Keratinocyte (primary cell): ENCODE measurements at places on chromosomes 6 and 20.

DNA sequence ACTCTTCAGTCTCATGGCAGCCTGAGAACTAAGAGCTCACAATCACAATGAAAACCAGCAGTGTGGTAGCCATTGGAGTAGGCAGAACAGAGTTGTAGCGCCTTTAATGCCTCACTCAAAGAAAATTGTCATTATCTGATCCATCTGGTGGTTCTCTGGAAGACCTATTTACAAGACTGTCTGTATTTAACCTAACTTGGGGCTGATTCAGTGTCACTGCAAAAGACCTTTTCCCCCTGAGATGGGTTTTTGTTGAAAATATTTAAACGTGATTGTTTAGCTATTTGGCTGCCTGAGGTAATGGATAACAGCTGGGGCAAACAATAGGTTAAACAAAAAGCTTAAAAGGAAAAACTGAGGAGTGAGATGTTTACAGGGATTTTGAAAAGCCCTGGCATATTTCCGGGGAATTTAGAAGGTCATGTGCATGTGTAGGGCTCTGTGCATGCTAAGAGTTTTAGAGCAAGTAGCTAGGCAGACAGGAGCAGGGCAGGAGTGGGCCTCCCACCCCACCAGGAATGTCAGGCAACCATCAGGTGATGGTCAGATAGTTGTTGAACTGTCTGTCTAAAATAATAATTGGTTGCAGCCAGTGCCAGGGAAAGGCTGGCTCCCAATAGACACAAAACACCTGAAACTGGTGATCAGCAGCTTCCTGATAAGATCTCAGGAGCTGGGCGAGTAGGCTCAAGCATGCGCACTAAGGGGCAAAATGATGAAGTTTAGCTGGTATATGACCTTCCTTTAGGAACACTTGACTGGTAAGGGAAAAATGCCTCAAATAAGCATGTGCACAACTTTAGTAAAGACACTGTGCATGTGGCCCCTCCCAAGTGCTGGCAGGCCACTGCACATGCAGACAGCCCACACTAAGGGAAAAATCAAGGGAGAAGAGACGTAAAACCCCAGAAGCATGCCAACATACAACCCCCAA, 70.8 kb upstream of the AKIRIN2 start:
- no peak for DNase-seq

DNA sequence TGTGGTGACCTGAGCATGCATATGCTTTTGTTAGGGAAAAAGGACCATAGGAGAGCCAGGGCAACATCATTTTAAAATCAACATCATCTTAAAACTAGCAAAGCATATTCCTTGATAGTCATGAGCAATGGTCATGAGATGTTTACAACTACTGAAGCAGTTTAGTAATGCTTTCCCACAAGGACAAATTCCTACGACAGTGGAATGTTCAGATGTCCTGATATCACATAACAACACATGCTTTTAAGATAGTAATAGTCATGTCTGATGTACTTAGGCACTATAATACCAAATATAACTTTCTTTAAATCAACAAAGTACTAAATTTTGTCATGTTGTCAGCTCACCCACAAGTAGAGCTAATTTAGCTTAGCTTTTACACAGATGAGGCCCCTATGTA, 370.3 kb downstream of the HTR1B start:
- no peak for DNase-seq

- DNase-seq: peak; percentile 35
These were observed 60.2 kb upstream of the RALY start for GRCh38 chr20:33933469-33933909.

DNA sequence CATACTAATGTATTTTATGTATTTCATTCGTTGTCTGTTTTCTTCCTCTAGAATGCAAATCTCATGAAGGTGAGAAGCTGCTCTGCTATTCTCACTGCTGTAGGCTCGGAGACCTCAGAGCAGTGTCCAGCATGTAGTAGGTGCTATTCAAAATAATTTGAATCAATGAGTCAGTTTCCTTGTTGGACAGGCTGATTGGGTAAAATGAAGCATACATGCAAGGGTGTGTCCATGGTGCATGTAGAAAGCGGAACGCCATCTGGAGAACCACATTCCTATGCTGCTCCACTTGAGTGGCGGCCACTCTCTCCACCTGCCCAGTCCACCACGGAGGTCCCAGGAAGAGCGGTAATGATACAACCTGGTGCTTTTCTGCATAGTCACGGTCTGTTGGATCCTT, 412.1 kb downstream of the QKI start:
- DNase-seq: no peak

GRCh38 chr6:7629321-7629720, 39.3 kb downstream of the SNRNP48 start:
- DNase-seq: no peak

GRCh38 chr20:44644667-44645131, 6.8 kb downstream of the ADA start:
- no peak for DNase-seq

GRCh38 chr20:44618318-44618731, 33.2 kb downstream of the ADA start:
- DNase-seq: no peak

DNA sequence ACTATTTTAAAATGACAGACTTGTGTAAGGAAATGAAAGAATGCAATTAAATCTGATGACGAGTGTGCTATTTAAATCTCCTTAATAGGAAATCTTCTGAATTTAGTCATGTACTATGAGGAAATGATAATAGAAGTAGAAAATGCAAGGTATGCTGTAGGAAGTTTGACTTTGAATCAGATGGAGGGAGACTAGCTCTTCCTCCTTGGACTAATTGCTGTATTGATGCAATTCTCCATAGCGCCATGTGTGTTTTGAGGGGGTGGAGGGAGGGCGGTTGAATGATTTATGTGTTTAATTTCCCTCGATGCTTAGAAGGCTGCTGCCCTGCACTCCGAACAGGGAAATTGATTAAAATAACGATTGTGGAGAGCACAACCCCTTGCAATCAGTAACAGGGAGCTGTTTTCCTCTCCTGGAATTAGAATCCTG, 214.4 kb upstream of the PRND start:
- DNase-seq: no peak

DNA sequence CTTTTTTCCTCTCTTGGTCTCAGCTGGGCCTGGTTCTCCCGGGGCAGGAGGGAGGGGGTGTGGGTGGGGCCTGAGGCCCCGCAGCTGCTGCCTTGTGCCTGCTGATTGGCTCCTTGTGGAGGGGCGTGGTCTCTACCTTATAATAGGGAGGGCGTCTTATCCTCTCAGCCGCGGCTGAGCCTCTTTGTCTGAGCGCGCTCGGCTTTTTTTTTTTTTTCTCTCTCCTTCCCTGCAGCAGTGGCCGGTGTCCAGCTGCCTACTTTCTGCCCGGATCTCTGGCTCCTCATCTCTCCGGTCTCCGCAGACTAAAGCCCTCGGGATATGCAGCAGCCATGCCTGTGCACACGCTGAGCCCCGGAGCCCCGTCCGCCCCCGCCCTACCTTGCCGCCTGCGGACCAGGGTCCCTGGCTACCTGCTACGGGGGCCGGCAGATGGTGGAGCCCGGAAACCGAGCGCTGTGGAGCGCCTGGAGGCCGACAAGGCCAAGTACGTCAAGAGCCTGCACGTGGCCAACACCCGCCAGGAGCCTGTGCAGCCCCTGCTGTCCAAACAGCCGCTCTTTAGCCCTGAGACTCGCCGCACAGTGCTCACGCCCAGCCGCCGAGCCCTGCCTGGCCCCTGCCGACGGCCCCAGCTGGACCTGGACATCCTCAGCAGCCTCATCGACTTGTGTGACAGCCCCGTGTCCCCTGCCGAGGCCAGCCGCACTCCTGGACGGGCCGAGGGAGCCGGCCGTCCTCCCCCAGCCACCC, 11.1 kb downstream of the FAM110A start:
- DNase-seq: peak; percentile 66

- peak; percentile 17 for DNase-seq
These were observed 17.8 kb upstream of the FNDC1 start for GRCh38 chr6:159151266-159151855.

DNA sequence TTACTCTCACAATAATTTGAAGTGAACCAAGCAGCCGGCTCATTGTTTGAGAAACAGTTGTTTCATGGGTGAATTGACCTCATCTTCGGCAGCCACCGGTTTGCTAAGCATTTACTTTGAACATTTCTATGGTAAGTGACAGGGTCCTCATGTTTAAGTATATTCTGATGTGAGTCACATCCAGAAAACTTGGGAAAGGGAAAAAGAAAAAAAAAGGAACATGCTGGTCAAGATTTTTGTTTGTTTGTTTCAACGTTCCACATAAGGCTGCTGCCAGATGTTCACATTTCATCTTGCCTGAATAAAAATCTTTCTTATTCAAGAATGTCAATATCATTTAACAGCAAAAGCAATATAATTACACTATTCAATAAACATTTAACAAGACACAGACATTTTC, 55.0 kb upstream of the EXOC2 start:
- no peak for DNase-seq

DNA sequence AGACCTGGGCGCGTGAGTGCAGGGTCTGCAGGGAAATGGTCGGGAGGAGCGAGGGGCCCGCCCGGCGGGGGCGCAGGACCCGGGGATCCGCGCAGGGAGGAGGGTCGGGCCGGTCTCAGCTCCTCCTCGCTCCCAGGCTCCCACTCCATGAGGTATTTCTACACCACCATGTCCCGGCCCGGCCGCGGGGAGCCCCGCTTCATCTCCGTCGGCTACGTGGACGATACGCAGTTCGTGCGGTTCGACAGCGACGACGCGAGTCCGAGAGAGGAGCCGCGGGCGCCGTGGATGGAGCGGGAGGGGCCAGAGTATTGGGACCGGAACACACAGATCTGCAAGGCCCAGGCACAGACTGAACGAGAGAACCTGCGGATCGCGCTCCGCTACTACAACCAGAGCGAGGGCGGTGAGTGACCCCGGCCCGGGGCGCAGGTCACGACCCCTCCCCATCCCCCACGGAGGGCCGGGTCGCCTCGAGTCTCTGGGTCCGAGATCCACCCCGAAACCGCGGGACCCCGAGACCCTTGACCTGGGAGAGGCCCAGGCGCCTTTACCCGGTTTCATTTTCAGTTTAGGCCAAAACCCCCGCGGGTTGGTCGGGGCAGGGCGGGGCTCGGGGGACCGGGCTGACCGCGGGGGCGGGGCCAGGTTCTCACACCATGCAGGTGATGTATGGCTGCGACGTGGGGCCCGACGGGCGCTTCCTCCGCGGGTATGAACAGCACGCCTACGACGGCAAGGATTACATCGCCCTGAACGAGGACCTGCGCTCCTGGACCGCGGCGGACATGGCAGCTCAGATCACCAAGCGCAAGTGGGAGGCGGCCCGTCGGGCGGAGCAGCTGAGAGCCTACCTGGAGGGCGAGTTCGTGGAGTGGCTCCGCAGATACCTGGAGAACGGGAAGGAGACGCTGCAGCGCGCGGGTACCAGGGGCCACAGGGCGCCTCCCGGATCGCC, 54.2 kb upstream of the HLA-A start:
- DNase-seq: peak; percentile 5

DNA sequence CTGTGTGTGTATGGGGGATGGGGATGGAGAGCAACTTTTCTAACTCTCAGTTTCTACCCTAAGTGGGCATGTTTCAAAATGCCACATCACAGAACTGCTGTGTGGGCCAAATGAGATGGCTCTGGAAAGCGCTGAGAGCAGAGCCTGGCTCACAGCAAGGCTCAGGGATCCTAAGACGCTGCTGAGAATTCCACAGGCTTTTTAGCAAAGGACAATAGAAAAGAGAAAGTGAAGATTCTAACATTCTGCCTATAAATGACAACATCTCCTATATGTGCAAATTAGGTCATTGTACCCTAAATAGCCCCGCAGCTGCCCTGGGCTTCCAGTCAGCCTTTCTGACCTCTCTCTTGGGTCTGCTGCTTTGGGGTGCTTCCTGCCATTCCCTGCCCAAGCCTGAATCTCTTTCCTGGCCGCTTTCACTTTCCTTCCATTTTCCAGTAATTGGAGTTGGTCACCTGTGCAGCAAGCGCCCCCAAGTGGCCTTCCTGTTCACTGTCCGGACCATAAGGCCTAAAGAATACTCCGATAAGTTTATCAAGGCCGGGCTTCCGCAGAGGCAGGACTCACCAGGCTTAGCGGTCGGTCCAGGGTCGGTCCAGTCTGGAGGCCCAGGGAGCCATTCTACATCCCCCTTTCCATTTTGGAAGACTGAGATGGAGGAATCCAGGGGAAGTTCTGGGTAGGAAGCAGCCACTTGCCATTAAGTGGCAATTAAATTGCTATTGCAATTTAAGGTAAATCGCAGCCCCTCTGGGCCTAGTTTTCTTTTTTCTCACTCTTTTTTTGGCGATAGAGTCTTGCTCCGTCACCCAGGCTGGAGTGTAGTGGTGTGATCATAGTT, 6.7 kb upstream of the DDR1 start:
- DNase-seq: no peak

- DNase-seq: no peak
These were observed 64.3 kb downstream of the ADTRP start for GRCh38 chr6:11714116-11714797.

DNA sequence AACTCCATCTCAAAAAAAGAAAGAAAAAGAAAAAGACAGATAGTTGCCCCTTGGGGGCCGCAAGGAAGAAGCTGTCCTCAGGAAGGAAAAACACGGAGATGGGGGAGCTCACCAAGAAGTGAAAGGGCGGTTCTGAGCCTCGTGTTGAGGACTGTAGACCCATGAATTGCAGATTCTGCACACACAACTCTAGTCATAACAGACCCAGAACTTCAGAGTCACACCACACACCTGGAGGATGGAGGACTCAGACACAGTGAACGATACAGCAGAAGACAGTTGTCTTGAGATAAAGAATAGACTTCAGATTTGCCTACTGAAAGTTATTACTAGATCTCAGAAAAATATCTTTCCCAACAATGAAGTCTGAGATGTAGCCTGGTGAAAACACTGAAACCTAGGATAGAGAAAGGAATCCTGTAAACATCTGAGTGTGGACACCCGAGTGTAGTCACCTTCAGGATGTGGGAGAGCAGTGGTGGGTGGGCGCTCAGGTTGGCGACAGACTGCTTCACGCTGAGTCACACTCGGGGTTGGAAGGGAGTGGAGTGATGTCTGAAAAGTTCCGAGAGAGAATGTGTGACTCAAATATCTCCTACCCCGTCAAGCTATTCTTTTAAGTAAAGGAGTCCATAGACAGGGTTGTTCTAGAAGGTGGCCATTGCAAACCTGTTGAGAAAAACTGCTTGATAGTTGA, 88.1 kb downstream of the MAP3K4 start:
- DNase-seq: peak; percentile 25

- no peak for DNase-seq
These were observed 329.1 kb upstream of the SOX4 start for GRCh38 chr6:21264288-21265033.

- no peak for DNase-seq
These were observed 128.9 kb downstream of the ZFP64 start for GRCh38 chr20:52062452-52063209.

GRCh38 chr6:47512872-47513271, 35.3 kb downstream of the CD2AP start:
- no peak for DNase-seq
